SK-N-MC (cell line): ENCODE measurements at places on chromosomes 7 and 10.

DNA sequence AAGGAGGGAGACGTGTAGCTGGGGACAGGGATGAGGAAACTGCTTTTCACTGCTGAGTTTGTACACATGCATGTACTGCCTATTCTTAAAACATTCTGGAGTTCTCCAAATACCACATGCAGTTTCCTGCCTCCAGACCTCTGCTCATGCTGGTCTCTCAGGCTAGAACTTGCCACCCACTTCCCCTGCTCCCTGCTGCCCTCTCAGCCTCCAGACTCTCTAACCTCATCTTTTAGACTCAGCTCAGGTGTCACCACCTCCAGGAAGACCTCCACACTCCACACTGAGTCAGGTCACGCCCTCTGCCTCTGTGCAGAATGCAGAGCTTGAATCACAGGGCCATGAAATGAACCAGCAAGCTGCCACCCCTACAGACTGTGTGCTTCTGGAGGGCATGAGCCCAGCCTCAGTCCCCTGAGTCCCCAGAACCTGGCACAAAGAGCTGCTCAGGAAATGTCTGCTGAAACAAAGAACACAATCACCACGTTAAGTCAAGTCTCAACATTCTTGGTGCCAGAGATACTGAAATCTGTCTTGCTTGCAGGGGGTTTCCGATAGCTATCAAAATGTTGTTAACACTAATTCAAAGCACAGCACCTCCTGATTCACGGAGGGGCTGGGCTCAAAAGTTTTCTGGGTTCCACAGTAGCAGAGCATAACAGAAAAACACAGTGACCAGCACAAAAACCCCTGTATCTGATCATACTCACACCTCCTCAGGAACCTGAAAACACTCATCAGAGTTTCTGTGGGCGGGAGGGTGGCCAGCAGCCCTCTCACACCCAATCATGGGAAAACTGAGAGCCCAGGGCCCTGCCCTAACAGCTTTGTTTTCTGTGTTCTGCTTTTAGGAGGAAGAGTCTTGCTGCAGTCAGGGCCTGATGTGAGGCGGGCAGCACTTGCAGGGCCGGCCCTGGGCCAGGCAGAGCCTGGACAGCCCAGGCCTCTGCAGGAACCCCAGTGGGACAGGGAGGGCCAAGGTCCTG lies 21.1 kb downstream of the FAM53B start:
- DNase-seq, result no peak

DNA sequence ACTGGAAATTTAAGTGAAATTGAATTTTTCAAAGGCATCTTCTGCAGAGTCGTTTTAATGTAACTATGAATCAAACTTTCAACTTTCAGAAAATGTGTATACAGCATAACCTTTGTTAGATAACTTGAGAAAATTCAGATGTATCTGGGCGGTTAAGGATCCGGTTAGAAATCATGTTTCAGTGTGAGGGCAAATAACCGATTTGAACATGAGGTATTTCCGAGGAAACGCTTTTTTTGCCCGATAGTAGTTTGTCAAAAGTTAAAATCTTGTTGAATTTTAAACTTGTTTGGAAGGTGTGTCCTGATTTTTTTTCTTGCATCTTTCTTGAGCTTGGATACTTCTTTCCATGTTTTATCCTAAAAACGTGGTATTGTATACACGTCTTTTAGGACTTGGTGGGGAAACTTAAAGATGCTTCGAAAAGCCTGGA lies 1.3 kb upstream of the BMI1 start:
- no peak for DNase-seq

- DNase-seq, result no peak
These were observed 146.4 kb downstream of the ANLN start for GRCh38 chr7:36535866-36536664.

GRCh38 chr7:27032839-27033238 lies 63.0 kb downstream of the HOXA1 start:
- DNase-seq, result no peak

DNA sequence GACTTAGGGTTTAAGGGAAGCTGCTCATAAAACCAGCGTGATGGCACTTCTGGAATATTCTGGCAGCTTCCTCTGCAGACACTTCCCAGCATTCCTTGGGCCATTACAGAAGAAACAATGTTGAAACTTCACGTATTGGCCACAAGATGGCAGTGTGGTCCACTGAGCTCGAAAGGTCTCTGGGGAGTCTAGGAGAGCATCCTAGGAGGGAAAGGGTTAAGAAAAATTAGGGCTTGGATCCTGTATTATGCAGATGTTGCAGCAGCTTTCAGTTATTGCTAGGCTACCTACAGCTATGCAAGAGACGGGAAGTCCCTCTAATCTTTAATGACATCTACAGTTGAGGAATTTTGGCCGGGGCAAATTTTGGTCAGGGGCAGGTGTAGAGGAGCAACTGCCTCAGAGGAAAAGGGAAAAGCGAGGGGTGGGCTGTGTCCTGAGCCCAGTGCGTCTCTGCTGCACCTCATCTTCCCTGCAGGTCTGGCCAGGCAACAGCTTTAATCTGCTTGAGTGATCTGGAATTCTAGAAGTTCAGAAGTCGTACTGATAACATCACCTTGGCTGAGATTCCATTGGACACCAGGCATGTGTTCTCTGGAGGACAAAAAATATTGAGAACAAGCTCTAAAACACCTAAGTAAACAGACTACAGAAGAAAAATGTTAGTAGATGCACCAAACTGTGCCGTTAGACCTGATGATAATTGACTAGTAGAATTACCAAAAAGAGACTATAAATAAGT lies 220.8 kb upstream of the PRSS58 start:
- DNase-seq, result peak; percentile 3

- no peak for DNase-seq
These were observed 37.0 kb upstream of the IL15RA start for GRCh38 chr10:6014241-6014761.

- DNase-seq, result no peak
These were observed 7.2 kb downstream of the C10orf90 start for GRCh38 chr10:126663328-126663727.

- DNase-seq, result no peak
These were observed 69.6 kb upstream of the GRM8 start for GRCh38 chr7:127322351-127322750.

DNA sequence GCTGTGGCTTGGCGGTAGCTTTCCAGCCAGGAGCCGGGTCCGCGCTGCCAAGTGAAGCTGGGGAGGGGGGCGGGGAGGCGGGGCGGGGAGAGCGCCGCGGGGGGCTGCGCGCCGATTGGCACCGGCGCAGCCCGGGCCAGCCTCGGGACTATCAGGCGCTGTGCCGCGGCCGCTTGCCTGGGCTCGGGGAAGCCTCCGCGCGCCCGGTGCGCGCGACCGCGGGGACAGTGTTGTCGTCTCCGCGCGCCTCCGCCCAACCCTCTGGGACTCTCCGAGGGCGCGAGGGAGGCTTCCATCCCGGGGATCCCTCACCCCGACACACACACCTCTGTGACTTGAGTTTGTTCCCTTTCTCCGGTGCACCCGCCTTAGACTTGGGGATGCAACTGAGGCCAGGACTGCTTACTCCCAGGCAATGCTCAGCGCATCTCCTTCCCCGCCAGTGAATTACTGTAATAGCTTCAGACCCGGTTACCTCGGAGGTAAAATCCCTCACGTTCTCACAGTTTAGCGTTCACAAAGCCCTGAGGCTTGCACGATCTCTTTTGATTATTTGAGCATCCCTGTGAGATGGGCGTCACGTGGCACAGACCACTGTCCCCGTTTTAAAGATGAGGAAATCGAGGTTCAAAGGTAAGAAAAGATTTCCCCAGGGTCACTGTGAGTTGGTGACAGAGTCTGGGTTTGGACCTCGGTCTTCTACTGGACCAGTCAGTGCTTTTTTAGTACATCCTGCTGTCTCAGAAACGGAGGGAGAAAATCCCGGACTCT lies at the start of gene NKX1-2:
NKX1-2 (minus strand) TSS at position 24 of the 771 bp plus-strand sequence. CDS start 92 bp downstream, outside the sequence.
- no peak for DNase-seq

- no peak for DNase-seq
These were observed 334 bp downstream of the ZNF800 start for GRCh38 chr7:127392182-127392565.

DNA sequence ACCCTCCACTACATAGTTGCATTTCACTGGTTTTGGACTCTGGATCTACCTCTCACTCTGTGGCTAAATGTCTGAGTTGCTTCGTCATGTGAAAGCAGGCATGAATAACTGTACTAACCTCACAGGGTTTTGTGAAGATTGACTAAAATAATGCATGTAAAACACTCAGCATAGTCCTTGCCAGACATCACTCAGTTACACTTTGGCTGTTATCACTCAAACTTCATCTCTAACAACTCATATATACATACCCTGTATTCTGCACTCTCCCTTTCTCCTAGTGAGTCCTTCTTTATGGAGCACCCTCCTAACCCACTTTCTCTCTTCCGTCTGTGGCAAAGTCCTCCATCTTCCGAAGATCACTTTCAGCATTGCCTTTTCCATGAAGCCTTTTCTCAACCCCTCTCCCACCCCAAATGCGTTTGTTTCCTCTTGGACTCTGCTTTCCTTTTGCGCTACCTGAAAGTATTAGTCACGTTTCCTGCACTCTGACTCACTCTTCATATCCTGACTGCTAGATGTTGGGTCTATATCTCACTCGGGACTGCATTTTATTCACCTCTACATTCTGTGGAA lies 72.6 kb downstream of the OSBPL3 start:
- no peak for DNase-seq

- no peak for DNase-seq
These were observed 96.3 kb upstream of the DDC start for GRCh38 chr7:50661345-50662040.

- DNase-seq, result no peak
These were observed 68.9 kb downstream of the BMPR1A start for GRCh38 chr10:86825366-86825765.

DNA sequence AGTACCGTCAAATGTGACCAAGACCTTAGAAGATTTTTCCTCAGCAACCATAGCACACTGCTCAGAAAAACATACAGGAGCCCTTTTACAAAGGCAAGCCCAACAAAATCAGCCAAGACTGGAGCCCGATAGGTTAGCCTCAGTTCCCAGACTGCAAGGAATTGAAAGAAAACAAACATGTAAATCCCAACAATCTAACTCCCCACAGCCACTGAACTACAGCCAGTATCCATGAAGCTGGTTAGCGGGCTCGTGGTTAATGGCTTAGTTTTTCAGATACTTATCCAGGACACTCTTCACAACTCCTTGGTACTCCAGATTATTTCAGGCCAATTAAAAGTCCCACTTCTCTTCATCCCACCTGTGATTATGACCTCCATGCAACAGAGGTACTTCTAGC lies 201.6 kb downstream of the IPMK start:
- DNase-seq, result no peak

GRCh38 chr10:1654247-1654646 lies 83.1 kb downstream of the ADARB2 start:
- no peak for DNase-seq

DNA sequence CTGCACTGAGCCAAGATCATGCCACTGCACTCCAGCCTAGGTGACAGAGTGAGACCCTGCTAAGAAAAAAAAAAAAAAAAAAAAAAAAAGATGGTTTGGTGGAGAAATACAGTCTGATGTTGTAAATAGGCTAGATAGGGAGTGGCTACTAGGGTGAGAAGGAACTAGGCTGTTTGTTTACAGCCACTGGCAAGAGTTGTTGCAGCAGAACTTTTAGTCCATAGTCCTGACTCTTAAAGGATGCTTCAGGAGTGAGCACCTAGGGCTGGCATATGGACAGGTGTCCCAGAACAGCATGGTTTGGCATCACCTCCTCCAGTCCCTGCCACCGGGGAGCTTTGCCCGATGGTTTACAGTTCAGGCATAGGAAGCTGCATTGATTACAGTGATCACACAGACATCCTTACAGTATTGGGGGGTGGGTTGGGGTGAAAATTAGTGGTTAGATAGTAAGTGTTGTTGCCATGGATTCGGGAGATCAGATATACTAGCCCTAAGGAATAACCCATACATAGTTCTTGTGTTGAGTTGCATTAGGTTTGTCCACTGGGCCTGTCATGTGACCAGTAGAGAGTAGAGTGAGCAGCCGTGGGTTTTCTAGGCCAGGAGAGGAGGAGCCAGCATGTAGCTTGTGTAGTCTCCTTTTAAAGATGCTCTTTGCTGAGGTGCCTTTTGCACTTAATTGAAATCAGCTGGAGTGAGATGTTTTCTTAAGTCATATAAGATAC lies 35.9 kb downstream of the ZRANB1 start:
- no peak for DNase-seq

DNA sequence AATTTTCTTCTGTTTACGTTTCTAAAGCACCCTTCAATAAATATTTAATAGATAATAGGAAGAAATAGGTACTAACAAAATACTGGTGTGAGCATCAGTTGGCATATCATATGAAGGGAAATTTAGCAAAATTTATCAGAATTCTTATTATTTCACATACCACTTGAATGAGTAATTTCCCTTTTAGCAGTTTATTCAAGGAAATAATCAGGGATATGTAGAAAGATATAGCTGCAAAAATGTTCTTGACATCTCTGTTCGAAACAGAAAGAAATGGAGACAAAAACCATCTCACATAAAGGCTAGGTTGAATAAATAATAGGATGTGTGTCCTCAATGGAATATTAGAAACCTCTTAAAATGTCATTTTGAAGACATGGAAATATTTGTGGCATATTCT lies 35.8 kb upstream of the PIP4K2A start:
- no peak for DNase-seq

- no peak for DNase-seq
These were observed 99.6 kb downstream of the SVIL start for GRCh38 chr10:29535012-29535777.

DNA sequence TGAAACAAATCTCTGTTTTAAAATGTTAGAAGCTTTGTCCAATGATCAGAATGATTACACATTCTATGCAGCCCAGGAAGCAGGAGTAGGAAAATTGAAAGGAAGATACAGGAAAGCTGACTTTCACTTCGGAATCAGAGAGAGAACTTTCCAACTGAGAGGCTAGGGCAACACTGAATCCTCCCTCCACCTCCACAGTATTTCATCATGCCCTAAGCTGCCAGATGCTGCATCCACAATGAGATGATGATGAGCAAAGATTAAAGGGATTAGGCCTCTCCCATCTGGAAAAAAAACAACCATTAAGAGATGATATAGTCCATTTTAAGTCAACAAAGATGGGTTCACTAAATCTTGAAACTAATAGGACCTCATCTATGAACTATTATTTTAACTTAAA lies 215.6 kb downstream of the GPR37 start:
- no peak for DNase-seq
